ENCODE measurements at places on chromosomes 13 and 19.

DNA sequence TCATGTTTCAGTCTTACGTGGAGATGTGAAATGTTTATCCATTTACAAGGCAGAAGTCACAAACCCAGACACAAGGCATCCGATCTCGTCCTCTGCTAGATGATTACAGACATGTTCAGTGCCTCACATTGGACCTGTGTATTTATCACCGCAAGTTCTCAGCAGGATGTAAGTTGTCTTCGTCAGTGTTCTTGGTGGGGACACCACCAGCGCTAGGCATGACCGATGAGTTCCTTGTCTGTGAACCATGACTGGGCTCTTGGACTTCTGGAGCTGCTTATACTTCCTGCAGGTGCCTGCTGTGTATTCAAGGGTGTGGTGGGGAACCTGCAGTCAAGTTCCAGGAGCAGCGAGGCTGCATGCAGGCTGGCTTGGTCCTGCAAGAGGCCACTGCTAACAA is 105.4 kb downstream of the URI1 start:
- no peak for DNase-seq

GRCh38 chr13:20782116-20782708 is 8.5 kb upstream of the EEF1AKMT1 start:
- DNase-seq = no peak

DNA sequence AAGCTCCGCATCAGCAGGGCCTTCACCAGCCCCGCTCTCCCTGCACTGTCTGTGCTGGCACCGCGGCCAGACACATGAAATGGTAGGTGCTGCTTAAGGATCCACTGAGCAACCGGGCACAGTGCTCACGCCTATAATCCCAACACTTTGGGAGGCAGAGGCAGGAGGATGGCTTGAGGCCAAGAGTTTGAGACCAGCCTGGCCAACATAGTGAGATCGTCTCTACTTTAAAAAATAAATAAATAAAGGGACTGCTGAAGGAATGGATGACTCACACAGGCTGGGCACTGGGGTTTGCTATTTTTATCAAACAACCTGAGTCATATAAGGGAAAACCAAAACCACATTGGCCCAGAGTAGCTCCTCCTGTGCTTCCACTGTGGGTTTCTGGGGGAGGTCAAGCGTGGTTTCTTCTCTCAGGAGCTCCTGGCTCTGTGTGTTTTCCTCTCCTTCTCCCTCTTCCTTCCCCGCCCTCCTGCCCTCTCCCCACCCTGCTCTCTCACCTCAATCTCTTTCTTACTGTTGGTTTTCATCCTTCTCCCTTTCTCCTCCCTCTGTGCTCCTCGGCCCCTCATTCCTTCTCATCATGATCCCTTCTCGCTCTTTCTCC is 21.3 kb downstream of the VRK3 start:
- DNase-seq = no peak

DNA sequence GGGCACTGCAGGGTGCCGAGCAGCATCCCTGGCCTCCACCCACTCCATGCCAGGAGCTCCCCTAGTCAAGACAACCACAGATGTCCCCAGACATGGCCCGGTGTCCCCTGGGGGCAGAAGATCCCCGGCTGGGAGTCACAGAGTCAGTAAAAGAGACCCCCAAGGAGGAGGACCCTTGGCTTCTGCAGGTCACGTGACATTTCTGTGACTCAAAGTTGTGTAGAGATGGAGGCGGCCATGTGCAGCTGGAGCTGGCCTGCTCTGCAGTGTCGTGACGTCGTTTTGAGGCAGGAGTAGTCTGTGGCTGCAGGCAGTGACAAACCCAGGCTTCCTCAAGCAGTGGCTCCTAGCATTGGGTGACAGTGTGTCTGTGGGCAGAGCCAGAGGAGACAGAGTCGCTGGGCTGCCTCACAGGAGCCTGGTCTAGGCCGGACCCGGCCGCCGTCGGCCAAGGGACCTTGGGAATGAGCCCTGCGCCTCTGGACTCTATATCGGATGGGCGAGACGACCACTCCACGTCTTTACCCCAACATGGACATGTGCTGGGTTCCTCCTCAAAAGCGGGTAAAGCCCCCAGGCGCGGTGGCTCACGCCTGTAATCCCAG is 7.7 kb upstream of the DIRAS1 start:
- DNase-seq = no peak

DNA sequence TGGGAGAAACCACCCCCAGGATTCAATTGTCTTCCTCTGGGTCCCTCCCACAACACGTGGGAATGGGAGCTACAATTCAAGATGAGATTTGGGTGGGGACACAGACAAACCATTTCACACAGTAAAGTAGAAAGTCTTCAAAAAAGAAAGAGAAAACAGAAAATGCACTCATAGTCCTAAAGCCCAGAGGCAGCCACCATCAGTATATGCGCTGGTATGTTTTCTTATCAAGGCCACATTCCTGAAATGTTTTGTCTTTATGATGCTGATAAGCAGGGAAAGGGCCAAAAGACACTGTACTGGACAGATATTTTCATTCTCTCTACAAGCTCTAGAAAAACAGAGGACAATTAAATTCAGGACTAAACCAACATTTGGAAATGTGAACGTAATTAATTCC is 375.8 kb upstream of the TSHZ3 start:
- DNase-seq = no peak

DNA sequence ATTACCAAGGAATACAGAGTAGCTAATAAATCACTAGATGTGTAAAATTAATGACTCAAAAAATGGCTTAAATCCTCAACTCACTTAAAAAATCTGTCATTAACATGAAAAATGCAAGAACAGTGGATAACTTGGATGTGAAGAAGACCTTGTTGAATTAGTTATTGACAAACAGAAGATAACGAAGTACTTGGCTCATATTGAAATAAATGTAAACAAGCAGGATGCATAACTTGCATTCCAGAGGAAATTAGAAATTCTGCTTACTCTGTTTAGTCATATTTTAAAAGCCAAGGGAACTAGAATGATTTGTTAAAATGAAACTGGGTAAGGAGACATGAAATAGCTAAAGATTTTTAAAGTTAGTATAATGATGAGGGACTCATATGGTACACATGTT is 1812.2 kb downstream of the PCDH9 start:
- no peak for DNase-seq

- no peak for DNase-seq
Measured at GRCh38 chr19:389935-390289, 19.0 kb downstream of the C2CD4C start.

DNA sequence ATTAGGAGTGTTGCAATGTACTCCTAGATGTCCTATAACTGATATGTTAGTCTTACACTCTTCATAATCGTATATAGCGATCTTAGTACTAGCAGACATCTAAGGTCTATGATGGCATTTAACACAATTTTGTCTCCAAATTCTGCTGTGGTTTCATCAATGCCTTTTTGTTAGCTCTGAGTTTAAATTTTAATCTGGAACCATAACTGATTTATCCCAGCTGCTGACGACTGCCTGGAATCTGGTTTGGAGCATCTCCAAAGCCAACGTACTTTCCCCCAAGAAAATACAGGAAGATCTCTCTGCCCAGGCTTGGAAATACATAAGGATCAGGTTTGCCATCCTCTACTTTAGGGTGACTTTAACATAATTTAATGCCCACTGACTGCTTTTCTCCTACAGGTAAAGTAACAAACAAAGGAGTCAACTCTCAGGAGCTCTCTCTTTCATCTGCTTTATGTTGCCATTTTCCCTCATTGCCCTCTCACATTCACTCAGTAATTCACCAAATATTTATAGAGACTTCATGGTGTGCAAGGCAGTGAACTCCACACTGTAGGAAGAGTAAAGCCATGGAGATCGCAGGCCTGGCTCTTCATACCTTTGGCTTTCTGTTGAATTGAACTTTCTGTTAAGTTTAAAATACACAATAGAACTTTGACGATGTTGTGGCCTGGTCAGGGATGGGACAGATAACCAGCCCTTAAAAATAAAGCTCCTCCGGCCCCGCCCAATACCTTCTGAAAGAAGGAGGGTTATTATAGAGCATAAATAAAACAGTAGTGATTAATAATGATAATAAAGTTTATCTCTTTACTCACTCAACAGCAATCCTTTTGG is 23.3 kb upstream of the SPART start:
- no peak for DNase-seq

DNA sequence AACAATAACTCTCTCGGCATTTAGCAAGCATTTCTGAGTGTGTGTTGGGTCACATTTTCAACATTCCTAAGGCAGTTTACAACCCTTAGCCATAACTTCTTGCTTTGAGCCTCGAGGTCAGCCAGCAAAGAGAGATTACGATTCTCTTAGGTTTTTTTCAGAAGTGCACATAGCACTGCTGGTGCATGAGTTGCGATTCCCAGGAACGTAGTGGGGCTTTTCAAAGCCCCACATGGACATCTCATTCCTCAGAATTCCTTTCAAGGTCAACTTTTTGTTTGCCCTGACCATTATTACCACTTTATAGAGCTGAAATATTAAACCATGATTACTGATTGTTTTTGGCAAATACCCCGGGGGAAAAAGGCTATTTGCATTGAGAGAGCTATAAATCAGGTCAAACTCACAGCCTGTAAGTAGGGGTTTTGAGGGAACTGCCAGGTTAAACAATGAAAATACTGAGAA is 705.3 kb downstream of the GPC5 start:
- DNase-seq = no peak

DNA sequence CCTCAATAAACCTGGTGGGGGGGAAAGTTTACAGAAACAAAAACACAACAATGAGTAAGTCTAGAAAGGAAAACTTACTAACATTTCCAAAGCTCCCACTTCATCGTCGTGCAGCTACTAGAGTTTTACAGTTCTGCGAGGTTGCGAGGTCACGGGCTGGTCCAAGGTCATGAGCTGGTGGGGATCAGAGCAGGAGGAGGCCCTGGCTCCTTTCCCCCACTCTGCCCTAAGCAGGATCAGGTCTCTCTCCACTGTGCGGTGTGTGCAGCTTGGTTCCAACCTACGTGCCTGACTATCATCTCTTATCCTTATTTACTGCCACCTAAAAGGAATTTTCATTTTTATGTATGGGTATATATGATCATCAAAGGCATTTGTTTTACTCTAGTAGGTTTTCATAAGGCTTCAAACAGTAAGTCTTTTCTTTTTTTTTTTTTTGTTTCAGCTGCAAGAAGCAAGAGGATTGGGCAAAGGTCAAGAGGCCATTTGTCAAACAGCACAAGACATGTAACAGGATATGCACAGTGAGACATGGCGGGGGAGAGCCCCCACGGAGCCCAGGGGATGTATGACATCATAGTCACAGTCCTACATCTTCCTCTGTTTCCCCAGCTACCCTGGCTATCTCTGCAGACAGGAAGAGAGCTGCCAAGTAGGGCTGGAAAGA is 76.6 kb upstream of the POMP start:
- no peak for DNase-seq

DNA sequence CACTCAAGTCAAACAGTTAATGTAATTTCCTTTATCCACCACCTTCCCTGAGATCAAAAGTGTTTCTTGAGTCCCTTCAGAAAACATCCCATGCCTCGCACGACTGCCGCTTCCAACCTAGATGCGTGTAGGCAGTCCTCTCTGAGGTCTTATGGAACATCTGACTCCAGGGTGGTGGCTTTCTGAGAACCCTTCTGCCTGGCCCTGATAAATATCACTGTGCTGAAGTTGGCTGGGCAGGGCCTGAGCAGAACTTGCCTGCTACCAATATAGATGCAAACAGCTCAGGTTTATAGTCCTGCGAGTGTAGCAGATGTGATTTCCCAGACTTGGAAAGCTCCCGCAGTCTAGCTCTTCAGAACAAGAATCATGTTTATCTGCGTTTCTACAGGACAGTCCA is 61.1 kb upstream of the GPR12 start:
- no peak for DNase-seq

GRCh38 chr19:36198119-36198518 is 16.3 kb downstream of the ZNF565 start:
- no peak for DNase-seq

- no peak for DNase-seq
Measured at GRCh38 chr19:16301999-16302694, 22.5 kb upstream of the KLF2 start.

GRCh38 chr19:19343762-19344161 is 23.1 kb downstream of the MAU2 start:
- DNase-seq = no peak

DNA sequence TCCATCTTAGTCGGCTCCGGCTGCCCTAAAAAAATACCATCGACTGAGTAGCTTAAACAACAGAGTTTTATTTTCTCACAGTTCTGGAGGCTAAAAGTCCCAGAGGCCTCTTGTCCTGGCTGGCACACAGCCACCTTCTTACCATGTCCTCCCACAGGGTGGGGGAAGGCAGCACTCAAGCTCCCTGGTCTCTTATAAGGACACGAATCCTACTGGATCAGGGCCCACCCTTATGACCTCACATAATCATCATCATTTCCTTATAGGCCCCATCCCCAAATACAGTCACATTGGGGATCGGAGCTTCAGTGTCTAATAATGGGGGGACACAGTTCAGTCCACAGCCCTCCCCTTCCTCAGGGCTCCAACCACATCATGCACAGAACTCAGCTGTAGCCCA is 2.6 kb upstream of the TUBA3C start:
- no peak for DNase-seq

GRCh38 chr13:61029064-61029463 is 386.6 kb downstream of the PCDH20 start:
- no peak for DNase-seq

DNA sequence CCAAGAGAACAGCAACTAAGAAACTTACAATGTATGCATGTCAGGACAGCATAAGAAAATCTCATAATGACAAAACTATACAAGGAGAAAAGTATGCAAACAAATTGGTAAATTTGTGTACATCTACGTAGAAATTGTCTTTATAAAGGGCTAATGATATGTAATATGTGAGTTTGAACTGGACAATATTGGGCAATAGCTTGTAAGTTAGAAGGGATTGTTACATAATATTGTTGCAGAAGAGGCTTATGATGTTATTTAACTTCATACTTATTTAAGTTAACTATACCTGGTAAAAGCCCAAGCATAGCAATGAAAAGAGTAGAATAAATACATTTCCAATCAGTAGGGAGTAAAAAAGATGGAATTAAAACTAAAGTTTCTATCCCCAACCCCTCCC is 134.0 kb downstream of the MAB21L1 start:
- no peak for DNase-seq

GRCh38 chr13:44174769-44175425 is 198.7 kb upstream of the SERP2 start:
- no peak for DNase-seq

DNA sequence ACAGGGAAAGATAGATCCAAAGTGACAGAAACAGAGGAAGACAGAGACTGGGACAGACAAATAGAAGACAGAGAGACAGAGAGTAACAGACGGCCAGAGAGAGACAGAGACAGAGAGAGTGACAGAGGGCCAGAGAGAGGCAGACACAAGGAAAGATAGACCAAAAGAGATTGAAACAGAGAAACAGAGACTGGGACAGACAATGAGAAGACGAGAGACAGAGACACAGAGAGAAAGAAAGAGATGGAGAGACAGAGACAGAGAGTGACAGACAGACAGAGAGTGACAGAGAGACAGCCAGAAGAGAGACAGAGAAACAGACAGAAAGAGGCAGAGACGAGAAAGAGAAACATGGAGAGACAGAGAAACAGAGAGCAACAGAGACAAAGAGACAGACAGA is 127.3 kb downstream of the UQCRFS1 start:
- no peak for DNase-seq

- DNase-seq = no peak
Measured at GRCh38 chr13:113192902-113193301, 15.6 kb downstream of the PCID2 start.

GRCh38 chr13:37665420-37665819 is 66.9 kb upstream of the POSTN start:
- no peak for DNase-seq

Data from right hindlimb (tissue), 1 donor.